ENCODE measurements at places on chromosomes 1 and 21.

DNA sequence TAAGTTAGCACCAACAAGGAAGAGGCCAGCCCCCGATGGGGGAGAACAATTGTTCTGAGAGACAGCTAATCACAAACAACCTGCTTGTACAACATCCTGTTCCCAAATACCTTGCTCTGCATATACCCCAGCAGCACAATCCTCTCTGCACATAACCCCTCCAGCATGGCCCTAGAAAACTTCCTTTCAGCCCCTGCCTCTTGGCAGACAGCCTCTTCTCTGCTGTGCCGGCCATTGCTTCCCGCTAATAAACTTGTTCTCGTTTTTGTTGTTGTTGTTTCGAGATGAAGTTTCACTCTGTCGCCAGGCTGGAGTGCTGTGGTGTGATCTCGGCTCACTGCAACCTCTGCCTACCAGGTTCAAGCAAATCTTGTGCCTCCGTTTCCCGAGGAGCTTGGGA lies 392.7 kb downstream of the SMYD3 start:
- no peak for DNase-seq

DNA sequence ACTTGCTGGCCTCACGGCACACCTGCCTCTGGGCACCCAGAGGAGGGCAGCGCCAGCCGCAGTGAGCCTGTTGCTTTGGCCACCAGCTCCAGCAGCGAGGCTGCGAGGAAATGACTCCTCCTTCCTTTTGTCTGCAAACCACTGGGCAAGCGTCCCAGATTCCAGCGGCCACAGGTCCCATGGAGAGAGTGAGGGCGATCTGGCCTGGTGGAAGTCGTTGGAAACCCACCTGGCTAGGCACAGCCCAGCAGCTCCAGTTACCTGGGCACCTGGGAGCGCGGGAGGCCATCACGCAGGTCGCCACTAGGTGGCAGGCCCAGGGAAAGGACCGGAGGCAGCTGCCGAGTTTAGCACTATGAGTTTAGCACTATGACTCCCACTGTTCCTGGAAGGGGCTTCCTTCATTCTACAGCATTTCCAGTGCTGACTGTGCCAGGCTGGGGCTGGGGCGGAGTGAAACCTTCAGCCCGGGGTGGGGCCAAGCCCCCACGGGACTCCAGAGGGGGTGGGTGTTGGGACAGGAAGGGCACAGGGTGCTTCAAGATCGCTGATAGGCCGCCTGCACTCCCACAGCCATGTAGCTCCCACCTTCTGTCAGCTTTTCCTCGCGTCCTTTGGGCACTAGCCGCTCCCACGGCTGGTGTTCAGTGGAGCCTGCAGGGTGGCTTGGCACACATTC lies 1.1 kb upstream of the ESPN start:
- DNase-seq: peak; percentile 77

DNA sequence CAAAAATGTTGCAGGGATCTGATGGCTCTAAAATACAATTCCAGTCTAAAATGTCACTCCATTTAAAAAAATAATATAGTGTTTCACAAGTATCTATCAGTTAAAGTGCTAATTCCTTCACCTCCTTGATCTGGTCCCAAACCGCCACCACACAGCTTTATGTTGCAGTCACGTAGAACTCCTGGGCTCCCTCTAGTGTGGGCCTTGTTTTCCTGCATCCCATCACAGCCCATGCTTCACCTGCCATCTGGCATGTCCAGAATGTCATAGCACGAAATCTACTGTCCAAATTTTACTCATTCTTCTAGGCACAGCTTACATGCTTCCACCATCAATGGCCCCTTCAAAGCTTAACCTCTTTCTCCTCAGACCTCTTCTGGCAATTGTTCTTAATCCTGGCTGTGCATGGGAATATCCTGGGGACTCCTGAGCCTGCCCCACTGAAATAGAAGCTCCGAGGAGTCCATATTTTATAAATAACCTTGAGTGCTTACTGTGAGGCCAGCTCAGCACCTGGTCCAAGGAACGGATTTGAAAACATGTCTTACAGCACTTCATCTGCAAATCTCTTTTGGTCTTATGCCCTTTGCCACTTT lies 15.5 kb downstream of the FYB2 start:
- peak; percentile 65 for DNase-seq

- DNase-seq: no peak
These were observed 3.6 kb upstream of the BACH1 start for GRCh38 chr21:29295066-29295650.

GRCh38 chr1:107252271-107252670 lies 111.4 kb downstream of the NTNG1 start:
- no peak for DNase-seq

- DNase-seq: no peak
These were observed 41.1 kb upstream of the MTR start for GRCh38 chr1:236753964-236754363.

GRCh38 chr1:159443066-159443750 lies 3.7 kb downstream of the OR10J1 start:
- DNase-seq: no peak

GRCh38 chr1:174841747-174842146 lies 158.0 kb upstream of the CACYBP start:
- DNase-seq: no peak

GRCh38 chr1:87024936-87025540 lies 110.6 kb downstream of the HS2ST1 start:
- peak; percentile 66 for DNase-seq

GRCh38 chr1:177310326-177310725 lies 139.6 kb downstream of the BRINP2 start:
- no peak for DNase-seq

DNA sequence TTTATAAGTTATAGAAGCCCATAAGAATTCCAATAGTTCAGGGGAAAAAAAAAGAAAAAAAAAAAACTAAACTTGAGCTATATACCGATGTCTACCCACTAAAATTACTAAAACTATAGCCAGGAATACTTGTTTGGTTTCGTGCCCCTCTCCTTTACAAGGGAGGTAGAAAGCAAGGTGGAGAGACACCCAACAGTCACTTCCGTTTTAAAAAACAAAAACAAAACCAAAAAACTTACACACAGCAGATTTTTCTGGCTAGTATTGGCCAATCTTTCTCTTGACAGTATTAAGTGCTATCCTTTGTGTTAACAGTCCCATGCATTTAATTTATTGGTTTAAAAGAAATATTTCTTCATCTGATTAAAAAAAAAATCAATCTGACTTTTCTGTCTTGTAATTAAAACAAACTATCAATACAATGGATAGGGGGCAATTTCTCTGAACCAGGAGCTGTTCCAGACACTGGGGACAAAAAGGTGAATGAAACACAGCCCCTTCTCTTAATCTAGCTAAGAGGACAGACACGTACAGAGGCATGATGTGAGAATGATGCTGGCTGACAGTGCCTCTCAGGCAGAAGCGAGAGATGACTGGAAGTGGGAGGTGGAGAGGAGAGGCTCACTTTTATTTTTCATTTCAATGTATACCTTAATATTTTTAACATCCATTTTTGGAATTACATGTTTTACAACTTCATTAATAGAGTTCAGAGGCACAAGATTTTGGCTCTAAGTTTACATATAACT lies 214.8 kb downstream of the RERE start:
- DNase-seq: no peak
